Mesenteric fat pad (tissue), 1 donor: ENCODE measurements at places on chromosomes 1 and 21. TPM values are rescaled to one million over a fixed set of nuclear protein-coding genes. Genes with fewer than 3 reads are reported as not detected.
A peak's percentile ranks its signal among the peaks of the same experiment; 100 is the strongest.

DNA sequence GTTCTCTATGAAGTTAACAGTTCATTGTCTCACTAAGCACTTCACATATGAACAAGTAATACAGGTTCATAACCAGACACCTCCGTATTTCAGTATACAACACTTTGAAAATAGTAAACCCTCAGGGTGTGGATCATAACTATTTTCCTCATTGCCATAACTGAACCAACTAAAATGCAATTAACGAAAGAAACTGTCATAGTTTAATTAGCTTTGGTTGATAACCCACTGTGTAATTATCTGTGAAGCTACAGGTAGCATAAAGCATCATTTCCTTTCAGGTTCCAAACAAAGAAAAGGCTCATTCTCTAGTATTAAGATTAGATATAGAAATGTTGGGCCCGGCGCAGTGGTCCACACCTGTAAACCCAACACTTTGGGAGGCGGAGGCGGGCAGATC, 58.5 kb downstream of the EIF4G3 start:
- DNase-seq = no peak

DNA sequence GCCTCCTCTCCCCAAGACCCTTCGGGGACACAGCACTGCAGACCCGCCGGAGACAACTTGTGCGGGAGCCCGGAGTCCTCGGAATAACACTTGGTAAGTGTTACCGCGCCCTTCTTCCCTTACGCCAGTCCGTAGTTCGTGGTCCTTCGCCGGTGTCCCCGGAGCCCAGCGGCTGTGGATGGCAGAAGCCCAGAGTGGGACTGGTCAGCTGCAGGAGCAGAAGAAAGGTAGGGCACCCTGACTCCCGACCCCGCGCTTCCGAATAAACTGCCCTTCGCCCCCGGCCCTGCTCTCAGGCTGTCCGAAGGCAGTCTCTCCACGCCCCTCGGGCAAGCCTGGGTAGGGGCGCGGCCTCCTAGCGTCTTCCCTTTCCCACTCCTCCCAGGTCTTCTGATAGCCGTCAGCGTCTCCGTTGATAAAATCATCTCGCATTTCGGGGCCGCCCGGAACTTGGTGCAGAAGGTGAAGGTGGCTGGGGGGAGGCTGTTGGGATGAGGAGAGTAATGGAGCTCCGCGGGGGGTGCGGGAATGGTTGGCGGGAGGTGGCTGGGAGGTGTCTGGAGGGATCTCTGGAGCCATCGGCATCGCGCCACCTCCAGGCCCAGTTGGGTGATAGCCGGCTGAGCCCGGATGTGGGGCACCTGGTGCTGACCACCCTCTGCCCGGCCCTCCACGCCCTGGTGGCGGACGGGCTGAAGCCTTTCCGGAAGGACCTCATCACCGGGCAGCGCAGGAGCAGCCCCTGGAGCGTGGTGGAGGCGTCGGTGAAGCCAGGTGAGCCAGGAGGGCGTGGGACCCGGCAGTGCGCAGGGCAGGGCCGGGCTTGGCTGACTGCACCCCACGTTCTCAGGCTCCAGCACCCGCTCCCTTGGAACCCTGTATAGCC, 4.3 kb downstream of the RUSC1 start:
- DNase-seq = peak; percentile 90

DNA sequence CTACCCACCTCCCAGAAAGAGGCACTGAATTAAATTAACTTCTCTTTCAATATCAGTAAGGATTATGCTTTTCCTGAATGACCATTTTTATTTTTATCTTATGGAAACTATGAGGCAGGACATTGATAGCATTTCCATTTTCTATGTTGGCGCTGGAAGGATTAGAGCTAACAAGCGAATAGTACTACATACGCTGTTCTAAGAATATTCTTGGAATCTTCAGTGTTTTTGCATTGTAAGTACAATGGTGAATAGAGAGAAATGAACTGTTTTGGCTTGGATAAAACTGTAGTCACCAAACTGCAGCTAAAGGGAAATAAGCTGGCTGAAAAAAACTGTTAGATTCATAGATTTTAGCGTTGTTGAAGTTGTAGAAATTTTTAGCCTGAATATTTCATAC, 779.0 kb upstream of the ADGRL4 start:
- no peak for DNase-seq

DNA sequence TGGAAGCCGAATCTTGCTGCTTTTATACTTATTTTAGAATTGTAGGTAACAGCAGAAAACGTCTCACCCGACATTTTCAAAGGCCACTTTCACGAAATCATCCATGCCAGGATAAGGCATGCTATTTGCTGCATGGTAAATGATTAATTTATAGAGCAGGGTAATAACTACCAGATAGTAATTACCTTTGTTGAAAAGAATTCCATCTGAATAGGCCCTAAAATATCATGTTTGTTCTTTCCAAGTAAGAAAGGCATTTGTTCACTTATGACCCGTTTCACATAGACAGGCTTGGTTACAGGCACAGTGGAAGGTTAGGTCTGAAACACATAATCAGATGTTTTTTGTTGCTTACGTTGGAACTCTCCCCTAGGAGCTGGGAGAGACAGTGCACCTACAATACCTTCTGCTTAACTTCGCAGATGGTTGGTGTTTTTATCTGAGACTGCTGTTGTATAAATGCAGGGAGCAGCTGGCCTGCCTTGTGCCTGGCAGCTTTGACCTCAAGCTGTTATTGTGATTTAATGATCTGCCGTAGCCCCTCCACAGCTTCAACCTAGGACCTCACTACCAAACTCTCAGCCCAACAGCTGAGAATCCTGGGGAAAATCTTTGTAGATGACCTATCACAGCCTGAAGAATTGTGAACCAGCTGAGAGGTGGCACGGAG, 1.6 kb downstream of the SLC44A3 start:
- DNase-seq = no peak

DNA sequence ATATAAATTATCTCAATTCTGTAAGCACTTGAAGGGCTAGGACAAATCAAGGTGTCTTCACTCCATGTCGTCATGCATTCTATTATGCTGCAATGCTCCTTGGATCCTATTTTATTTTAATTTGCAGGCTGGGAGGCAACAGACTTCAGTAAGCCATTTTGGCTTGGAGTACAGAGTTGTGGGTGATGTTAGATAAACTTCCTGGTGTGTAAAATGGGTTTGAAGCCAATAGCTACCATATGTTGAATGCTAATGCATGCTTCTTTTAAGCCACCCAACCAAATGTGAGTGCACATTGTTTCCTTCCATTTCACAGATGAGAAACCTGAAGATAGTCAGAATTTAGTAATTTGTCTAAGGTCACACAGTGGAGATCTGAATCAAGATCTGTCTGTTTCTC, 482.8 kb downstream of the DISC1 start:
- DNase-seq = no peak

DNA sequence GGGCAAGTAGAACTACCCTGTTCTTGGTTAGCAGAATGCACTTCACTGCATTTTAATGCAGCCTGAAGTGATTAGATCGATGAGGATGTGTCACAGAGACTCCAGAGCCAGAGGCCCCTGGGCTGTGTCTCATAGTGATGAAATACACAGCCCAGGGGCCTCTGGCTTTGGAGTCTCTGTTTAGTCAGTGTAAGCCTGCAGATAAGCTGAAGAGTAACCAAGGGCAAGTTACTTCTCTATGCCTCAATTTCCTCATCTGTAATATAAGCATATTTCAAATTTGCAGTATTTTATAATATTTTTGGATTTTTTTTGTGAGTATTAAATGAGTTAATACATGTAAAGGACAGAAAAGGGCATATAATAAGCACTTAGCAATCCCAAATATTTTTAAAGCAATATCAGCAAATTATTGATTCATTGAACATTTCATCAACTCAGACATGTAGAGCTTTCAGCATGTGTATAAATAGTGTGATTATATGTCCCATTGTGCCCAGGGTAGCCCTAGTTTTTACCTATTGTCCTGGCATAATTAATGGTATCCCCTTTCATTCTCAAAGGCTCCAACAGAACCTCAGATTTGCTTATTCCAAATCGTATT, 23.6 kb upstream of the APOBEC4 start:
- no peak for DNase-seq

- no peak for DNase-seq
These were observed 55.4 kb upstream of the CCDC190 start for GRCh38 chr1:162916407-162916806.

DNA sequence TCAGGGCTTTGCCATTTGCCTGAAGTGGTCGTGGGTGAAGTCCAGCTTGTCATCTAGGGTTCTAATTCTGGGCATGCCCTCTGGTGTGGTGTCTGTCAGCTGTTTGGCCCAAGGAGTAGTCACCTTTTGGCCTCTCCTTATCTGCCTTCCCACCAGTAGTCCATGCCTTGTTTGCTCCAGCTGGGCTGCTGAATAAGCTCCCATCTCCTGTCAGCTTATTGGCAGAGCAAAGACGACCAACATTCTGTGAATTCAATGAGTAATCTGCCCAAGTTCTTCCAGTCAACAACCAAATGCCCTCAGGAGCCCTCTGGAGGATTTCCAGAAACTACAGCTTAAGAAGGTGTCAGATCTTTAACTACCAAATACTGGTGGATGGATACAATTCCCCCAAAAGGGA, 7.0 kb downstream of the BCAN start:
- no peak for DNase-seq

DNA sequence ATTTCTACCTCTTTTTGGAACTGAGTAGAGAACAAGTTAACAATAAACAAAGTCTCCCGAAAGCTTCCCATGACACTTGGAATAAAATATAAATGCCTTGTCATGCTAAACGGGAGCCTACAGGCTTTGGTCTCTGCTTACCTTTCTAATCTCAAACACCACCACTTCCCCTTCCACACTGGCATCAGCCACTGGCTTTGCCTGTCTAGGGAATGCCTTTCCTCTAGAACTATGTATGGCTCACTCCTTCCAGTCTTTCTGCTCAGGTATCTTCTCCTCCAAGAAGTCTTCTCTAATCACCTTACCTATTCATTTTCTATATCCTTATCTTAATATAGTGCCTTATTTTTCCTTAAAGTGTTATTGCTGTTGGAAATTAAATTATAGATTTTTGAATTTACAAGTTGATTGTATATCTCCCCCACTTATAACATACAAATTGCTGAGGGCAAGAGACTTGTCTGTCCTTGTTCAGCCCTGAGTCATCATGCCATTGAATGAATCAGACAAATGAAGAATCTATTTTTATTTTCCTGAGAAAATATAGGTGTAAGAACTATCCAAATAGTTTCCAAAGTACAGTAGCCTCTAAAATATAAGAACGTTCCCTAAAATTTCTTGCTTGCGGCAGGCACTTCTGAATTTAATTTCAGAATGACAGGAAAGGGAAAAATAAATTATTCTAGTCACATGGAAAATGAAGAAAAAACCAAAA, 119.2 kb downstream of the TM2D1 start:
- DNase-seq = no peak

DNA sequence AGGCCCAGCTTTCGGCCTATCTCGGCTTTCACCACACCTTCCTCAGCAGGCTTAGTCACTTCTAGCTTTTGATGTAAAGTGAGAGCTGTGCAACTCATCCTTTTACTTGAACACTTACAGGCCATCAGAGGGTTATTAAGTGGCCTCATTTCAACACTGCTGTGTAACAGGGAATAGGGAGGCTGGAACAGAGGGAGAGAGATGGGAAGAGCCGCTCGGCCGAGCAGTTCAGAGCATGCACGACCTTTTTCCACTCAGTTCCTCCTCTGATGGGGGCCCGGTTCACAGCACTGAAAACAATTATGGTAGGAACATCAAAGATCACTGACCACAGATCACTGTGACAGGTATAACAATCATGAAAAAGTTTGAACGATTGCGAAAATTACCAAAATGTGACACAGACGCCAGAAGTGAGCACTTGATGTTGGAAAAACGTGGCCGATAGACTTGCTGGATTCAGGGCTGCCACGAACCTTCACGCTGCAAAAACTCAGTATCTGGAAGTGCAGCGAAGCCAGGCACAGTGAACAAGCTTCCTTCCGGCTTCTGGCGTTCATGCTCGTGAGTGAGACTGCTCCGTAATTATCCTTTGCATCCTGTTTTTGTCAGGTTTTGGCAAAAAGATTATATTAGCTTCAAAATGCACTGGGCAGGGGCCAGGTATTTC, 28.6 kb downstream of the AGPAT3 start:
- peak; percentile 55 for DNase-seq

- no peak for DNase-seq
These were observed 616 bp downstream of the TAF12 start for GRCh38 chr1:28642056-28642846.

DNA sequence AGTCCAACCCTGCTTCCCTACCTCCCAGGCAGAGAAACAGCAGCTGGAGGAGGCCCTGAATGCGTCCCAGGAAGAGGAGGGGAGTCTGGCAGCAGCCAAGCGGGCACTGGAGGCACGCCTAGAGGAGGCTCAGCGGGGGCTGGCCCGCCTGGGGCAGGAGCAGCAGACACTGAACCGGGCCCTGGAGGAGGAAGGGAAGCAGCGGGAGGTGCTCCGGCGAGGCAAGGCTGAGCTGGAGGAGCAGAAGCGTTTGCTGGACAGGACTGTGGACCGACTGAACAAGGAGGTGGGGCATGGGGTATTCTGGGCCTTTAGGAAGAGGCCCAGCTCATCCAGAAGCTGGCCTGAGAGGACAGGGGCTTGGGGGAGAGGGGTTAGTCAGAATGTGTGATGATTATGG, 9.6 kb upstream of the TUFT1 start:
- DNase-seq = no peak

- no peak for DNase-seq
These were observed 395.6 kb downstream of the SETD4 start for GRCh38 chr21:35664683-35665082.

OR2T11 gene
- not detected for total RNA-seq

NIBAN1 gene
- 25.9 TPM for total RNA-seq

SFN gene
- 1.3 TPM for total RNA-seq

LCE1A gene
- not detected for total RNA-seq

RIPPLY3 gene
- not detected for total RNA-seq

SMIM11 gene
- total RNA-seq = 3.9 TPM

GJA4 gene
- total RNA-seq = 26.4 TPM

HAO2 gene
- total RNA-seq = not detected
